Natural killer cell treated with Interleukin-12 subunit alpha and Interleukin-12 subunit beta and Interleukin-15 and Interleukin-18, amount 100 ng/mL, for 72 hours (primary cell): ENCODE measurements at places on chromosomes 16 and 17.

DNA sequence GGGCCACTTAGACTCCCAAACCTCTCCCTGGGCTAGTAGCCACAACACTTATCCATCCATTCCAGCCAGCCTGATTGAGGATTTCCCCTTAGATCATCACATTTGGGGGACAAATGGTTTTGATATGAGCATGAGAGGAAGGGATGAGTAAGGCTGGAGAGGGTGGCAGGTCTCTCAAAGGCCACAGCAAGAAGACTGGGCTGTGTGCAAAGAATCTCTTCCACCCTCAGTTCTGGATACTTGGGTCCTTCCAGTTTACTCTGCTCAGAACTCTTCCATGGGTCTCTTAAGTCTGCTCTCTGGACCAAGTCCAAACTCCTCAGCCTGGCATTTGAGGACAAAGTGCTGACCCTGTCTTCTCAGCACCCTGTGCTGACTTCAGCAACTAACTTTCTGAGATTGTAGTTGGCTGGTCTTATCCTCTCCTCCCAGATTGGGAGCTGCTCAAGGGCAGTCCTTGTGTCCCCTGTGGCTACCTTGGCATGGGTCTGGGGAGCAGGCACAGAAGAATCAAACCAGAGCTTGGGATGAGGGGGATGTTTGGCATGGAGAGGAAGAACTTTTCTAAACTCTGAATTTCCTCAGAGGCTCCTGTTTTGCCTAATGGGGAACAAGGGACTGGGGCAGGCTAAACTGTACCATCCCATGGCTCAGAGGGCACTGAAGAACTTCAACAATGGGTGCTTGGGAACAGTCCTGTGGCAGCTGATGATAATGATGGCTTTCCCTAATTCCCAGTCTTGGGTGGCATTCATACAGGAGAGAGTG lies 3.1 kb upstream of the NFATC3 start:
- DNase-seq = no peak

- DNase-seq = no peak
Observed at GRCh38 chr17:66573078-66573477, 261.8 kb upstream of the CACNG5 start.

DNA sequence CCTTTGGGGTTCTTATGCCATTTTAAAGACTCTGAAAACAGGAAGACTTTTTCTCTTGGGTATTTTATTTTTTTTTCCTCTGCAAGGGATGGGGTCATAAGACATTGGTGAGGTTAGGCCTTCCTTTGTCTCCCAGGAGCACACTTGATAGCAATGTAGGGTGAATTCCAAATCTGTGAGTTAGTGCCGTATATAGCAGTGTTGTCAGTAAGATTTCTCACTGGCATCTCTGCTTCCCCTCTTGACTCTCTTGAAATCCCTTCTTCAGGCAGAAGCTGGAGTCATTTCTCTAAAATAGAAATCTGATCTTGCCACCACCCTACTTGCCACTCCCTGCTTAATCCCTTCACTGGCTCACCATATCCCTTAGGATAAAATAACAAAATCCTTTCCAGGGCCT lies 529.7 kb downstream of the WWOX start:
- DNase-seq = no peak

- DNase-seq = peak; percentile 62
Observed at GRCh38 chr17:57284984-57285646, 28.8 kb downstream of the MSI2 start.

- DNase-seq = no peak
Observed at GRCh38 chr17:82734987-82735866, at the start of gene FN3K. FN3K (plus strand) TSS chr17:82735615; CDS start chr17:82735637, 22 bp downstream.

- no peak for DNase-seq
Observed at GRCh38 chr17:41507315-41507880, 2.0 kb upstream of the KRT13 start.

DNA sequence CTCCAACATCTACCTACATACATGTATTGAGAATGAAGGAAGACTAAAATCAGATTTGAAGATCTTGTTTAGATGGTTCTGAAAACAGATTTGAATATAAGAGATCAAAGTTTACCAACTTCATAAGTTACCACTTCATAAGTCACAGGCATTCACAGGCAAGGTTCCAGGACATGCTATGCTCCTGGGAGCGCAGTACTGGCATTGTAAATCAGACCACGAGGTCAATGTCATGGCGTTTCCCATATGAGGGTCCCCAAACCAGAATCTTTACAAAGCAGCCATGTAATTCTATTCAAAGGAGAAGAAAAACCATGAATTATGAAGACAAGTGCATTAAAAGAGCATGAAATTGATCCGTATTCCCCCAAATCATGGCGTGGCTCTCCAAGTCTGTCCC lies 3.0 kb downstream of the CDH11 start:
- no peak for DNase-seq

GRCh38 chr17:8706431-8706830 lies 38.2 kb downstream of the CCDC42 start:
- no peak for DNase-seq

GRCh38 chr16:46573008-46573833 lies 48.0 kb downstream of the SHCBP1 start:
- no peak for DNase-seq

DNA sequence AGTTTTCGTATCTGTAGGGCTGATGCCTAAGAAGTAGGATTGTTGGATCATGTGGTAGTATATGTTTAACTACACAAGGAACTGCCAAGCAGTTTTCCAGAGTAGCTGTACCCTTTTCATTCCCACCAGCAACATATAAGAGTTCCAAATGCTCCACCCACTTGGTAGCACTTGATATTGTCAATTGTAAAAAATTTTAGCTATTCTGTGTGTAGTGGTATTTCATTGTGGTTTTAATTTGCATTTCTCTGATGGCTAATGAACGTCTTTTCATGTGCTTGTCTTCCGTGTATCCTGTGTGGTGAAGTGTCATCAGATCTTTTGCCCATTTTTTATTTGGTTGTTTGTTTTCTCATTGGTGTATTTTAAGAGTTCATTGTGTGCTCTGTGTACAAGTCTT lies 69.7 kb downstream of the TANC2 start:
- DNase-seq = no peak

DNA sequence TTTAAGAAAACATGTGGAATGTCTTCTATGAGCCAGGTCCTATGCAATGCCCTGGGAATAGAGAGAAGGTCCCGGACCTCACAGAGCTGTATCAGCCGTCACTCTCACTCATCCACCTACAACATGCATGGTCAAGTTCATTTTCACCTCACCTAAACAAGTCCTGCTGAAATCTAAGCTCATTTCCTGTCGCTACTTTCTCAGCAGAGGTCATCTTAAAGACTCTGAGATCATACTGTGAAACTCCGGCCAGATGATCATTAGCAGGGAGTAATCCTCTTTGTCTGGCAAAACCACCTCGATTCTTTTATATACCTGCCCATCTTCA lies 66.2 kb upstream of the LYRM9 start:
- DNase-seq = no peak

- no peak for DNase-seq
Observed at GRCh38 chr16:67284699-67285646, 5.6 kb downstream of the PLEKHG4 start.

GRCh38 chr16:63922560-63922959 lies 1199.3 kb downstream of the CDH11 start:
- no peak for DNase-seq

- DNase-seq = no peak
Observed at GRCh38 chr17:82188001-82188961, 24.4 kb downstream of the CCDC57 start.

GRCh38 chr16:67749436-67750078 lies 30.4 kb upstream of the GFOD2 start:
- DNase-seq = no peak

DNA sequence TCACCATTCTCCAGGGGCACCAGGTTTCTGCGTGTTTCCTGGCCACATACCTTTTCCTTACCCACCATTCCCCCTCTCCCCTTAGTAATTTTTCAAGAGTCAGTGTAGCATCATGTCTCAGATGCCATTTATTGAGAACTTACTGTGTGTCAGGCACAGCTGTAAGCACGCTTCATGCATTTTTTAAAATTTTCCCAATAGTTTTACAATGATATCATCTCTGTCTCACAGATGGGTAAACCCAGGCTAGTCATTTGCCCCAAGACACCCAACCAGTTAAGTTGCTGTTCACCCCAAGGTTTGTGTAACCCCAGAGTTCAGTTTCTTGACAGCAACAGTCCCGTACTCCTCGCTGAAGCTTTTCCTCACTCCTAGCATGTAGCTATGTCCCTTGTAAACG lies 56.4 kb upstream of the IRX3 start:
- no peak for DNase-seq
